ENCODE measurements at places on chromosomes 1 and 21.
A peak's percentile ranks its signal among the peaks of the same experiment; 100 is the strongest.

DNA sequence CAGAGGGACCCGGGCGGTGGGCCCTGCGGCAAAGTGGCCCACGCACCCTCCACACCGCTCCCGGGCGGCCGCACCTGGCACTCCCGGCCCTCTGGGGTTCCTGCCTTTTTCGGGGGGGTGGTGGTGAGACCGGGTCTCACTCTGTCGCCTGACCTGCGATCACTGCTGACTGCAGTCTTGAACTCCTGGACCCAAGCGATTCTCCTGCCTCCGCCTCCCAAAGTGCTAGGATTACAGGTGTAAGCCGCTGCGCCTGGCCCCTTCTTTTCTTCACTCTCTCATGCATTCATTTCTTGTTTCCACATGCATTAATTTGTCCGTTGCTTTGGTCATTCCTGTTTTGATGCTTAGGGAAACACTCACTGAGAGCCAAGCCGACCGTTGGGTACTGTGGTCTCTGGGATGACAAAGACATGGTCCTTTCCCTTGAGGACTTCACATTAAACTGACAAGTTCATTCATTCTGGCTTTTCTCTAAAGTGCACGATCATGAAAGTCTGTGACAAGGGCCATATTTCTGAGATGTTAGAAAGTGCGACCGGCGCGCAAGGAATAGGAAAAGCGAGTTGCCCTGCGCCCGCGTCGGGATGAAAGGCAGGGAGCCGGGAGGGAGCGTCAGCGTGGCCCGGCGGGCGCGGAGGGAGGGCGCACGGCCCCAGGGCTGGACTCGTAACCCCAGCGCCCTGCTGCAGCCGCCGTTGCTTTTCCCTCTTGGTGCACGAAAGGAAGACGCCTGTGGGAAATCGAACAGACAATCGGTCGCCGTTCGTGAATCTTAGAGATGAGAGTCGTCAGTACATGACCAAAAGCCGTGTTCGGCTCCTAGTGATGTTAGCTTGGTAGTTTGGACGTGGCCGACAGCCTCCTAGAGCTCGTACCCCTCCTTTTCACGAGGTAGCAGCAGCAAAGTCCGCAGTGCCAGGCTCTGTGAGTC is 1.0 kb upstream of the MCOLN2 start:
- DNase-seq: no peak

DNA sequence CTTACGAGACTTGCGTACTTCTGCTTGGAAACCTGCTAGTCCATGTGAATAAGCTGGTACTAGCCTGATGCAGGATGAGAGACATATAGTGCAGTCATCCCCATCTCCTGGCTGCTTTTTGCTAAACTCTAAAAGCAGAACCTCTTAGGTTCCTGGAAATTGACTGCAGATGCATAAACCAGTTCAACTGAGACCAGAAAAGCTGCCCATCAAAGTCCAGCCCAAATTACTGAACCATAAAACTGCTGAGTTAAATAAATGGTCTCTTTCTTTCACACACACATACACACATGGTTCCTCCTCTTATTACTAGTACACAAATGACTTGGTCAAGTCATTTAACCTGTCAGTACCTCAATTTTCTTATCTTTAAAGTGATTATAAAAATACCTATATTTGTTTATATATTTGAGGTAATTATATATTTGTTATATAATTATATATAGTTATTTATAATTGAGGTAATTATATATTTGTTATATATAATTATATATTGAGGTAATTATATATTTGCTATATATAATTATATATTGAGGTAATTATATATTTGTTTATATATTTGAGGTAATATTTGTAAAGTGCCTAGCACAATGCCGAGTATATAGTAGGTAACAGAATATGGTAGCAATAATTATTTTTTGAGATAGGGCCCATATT is 25.2 kb upstream of the RABGAP1L start:
- DNase-seq: no peak

DNA sequence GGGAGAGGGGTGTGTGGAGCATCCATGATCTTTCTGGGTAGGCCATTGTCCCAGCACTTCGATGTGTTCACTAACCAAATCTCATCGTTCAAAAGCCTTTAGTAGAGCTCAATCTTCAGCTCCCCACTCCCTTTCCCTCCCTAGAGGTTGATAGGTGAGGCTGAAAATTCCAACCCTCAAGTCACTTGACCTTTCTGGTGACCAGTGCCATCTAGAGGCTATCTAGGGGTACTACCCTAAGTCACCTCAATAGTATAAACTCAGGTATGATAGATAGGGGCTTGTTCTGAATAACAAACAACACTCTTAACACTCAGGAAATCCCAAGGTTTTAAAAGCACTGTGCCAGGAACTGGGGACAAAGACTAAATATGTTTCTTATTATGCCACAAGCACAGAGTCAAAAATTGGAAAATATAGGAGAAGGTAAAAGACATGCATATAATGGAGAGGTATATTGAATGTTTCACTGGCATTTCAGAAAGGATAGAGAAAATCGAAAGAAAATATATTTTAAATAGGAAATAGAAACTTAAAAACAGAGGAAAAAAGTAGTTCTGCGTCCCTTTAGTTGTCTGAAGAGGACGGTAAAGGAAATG is 42.9 kb upstream of the CD53 start:
- DNase-seq: no peak

GRCh38 chr21:39022466-39022862 is 160.8 kb downstream of the PSMG1 start:
- DNase-seq: no peak

DNA sequence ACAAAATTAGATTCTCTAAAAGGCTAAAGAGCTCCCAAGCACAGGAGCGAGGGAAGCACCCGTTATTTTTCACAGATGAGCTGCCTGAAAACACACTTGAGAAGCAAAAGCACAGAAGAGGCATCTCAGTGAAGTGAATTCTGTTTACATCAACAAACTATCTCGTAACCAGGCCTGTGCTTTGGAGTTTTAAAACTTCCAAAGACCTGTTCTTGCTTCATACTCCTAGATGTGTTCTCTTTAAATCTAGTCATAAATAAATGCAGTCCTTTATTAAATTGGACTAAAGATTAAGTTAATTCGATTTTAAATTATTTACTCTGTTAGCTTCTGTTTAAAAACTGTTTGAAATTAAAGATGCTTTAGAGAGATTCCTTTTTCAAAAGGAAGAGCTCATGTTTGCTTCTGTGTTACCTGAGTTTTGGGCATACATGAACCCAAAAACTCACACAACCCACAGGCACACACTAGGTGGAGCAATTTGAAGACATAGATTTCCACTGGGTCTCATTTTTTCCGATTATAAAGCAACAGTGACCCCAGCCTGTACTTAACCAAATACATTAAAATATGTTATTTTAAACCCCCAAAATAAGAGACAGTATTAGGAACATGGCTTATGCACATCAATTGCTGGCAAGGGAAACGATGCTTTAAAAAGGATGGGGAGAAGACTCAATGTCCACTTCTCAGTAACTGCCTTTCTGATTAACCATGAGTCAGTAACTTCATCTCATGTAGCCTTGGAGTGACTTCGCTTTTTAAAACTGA is 648.2 kb downstream of the SMYD3 start:
- DNase-seq: no peak

DNA sequence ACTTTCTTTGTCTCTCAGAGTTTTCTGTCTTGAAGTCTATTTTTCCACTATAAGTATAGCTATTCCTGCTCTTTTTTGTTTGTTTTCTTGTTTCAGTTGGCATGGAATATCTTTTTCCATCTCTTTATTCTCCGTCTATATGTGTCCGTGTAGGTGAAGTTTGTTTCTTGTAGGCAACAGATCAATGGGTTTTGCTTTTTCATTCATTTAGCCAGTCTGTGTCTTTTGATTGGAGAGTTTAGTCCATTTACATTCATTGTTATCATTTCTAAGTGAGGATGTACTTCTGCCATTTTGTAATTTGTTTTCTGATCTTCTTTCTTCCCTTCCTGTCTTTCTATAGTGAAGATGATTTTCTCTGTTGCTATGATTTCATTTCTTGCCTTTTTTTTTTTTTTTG is 132.5 kb upstream of the GPR52 start:
- DNase-seq: no peak

DNA sequence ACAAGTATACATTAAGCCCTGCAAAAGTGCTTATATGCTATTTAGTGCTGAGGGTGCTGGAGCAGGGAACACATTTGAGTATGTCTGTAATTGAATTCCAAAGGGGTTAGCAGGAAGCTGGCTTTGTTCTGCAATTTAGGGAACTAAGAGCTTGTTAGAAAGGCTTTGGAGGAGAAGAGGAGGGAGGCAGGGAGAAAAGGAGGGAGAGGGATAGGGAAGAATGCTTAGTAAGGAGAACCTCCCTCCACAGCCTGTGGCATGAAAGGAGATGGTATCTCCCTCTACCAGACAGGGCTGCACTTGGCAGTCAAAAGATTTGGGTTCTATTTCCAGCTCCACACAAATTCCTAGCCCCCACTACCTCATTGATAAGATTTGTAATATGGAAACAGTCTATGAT is 217.8 kb downstream of the DAB1 start:
- no peak for DNase-seq

- DNase-seq: no peak
These were observed 58.2 kb upstream of the SLC25A33 start for GRCh38 chr1:9481048-9481447.

GRCh38 chr21:24115141-24115540 is 1492.1 kb downstream of the MRPL39 start:
- no peak for DNase-seq

- DNase-seq: no peak
These were observed 59.9 kb upstream of the FBXO28 start for GRCh38 chr1:224054012-224054411.

- no peak for DNase-seq
These were observed 11.1 kb upstream of the TRIM63 start for GRCh38 chr1:26078286-26079177.

GRCh38 chr1:40232444-40232843 is 15.3 kb upstream of the TMCO2 start:
- peak; percentile 18 for DNase-seq

DNA sequence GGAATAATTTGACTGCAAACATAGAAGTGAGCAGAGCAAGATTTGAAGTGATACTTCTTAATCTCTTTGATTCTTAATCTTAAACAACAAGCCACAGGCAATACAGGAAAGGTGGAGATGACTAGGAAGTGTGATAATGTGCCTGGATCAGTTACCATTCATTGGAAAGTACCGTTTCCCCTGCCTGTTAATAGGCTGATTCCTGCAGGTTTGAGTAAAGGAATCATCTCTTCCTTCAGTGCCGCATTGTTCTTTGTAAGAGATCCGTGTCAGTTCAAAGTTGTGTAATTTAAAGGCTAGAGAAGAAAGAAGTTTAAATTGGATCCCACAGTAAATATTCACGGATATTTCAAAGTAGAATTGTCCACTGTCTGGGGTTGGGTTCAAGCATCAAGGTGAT is 43.5 kb upstream of the BCL10 start:
- DNase-seq: no peak

- DNase-seq: no peak
These were observed 6.4 kb downstream of the OR2C3 start for GRCh38 chr1:247529771-247530355.

GRCh38 chr1:107058245-107059032 is 2.0 kb downstream of the PRMT6 start:
- DNase-seq: no peak

DNA sequence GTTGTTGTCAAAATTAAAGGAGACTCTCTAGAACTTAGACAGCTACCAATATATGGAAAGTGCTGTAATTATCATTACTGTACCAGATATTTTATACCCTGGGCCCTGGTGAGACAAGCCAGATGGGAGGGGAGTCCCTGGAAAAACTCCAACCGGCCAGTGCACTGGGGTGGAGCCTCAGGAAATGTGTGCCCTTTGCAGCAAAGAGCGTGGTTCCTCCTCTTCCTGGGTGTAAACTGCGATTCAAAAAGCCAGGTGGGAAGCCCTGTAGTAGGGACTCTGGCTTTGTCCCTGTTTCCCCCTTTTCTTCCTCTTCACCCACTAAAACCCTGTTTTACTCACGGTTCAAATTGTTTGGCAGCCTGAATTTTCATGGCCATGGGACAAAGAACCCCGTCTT is 812.3 kb downstream of the PLA2G4A start:
- DNase-seq: no peak

GRCh38 chr1:161021970-161022353 is 1.0 kb upstream of the F11R start:
- no peak for DNase-seq

- DNase-seq: no peak
These were observed 114.2 kb upstream of the ATP1A1 start for GRCh38 chr1:116258668-116259419.

DNA sequence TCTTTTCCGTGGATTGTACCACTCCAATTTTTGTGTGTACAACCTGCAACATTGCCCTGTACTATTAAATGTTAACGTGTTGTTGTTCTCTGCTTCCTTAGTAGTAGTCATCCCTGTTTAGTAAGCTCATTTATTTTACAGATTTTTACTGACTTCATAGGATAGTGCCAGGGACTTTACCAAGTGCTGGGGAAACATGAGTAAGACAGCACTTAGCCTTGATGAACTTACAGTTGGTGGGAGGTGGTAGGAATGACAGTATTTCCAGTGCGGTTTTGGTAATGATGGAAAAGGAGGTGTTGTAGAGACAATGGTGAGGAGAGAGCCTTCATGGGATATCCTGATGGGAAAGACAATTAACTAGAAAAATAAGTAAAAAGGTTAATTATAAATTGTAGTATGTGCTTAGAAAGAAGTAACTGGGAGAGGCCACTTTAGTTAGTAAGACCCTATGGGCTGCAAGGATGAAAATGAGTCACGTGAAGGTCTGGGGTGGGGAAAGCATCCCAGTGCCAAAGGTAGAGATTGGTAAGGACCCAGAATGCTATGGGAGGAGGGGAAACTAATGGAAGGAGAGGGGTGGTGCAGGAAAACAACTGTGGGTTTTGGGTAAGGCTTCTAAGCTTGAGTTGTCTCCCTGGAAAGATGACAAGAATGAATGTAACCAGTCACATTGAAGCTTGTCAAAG is 1.7 kb downstream of the RLF start:
- DNase-seq: no peak

DNA sequence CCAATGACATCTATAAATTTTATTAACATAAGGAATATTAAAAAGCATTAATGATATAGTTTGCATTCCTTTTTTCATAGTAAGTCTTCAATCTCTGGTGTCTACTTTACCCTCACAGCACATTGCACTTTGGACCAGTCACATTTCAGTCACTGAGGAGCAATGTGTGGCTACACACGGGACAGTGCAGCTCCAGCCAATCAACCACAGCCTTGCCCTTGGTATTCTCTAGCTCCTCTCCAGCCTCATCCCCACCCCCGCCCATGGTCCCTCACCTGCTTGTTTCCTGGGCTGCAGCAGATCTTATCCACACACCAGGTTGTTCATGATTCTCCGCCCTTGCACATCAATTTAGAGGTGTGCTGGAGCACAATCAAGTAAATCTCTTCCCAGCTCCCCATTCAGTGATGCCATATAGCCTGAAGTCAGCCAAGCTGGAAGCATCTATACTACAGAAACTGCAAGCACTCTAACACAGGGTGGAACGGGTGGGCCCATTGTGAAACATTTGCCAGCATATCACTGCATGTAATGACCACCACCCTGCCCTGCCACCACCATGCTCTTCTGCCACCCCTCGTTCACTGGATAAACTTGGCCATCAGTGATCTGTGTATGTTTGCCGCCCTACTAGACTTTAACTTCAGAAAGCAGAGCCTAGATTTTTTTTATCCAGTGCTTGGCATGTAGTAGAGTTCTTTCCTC is 93.0 kb upstream of the SLC44A3 start:
- no peak for DNase-seq
